ENCODE measurements at places on chromosomes 5 and 9.

DNA sequence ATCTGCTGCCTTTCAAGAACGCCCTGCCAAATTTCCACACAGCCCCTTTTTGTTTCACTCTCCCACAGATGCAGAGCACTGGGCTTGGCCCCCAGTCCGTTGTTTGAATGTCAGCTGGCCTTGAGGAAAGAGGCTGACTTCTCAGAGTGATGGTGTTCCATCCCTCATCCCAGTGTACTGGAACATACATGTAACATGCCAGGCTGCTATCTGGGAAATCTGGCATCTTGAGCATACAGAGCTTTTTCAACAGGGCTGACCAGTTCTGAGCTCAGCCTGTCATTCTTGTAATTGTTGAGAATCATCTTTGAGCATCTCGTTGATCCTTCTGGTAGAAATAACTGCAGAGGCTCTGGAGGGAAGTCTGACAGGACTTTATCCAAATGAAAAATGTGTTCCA is 2.8 kb downstream of the GALNT10 start:
- no peak for DNase-seq

DNA sequence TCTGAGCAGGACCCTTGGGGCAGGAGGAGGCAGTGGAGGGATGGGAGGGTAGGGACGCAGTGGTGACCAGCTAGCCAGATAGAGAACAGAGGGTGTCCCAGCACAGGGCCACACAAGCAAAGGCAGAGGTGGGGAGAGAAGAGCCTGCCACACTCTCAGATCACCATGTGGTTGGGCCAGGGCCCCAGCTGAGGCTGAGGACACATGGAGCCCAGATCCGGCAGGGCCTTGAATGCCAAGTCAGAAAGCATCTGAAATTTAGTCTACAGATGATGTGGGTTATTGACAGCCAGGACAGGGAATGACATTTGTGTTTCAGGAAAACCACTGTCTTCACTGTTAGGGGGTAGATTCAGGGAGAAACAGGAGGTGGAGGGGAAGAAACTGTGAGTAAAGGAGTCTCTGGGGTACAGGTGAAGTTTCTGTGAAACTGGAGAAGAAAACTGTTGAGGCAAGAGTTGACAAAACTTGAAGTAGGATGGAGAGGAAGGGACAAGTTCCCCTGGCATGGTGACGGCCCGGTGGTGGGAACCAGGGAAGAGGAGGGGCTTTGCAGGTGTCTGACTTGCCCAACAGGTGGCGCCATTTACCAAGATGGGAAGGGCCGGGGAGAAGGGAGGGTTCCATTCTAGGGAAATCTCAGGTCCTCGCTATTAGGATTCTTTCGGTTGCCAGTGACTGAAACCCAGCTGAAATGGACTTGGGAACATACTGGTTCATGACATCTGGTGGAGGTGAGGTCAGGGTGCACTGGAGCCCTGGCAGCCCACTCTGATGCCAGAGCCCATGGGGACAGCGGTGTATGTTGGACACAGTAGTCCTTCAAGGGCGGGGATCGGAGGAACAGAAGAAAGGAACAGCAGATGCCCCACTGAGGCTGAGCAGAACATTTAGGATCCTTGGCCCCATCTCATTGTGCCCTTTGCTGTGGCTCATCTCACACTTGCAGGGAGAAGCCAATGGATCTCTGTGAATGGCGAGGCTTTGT is 100.1 kb downstream of the KCNIP1 start:
- peak; percentile 75 for DNase-seq

GRCh38 chr9:83220730-83221129 is 157.8 kb upstream of the RASEF start:
- DNase-seq, result no peak

- DNase-seq, result peak; percentile 72
Observed at GRCh38 chr5:36172599-36172998, 20.7 kb downstream of the SKP2 start.
